ENCODE measurements at places on chromosomes 6 and 20.

DNA sequence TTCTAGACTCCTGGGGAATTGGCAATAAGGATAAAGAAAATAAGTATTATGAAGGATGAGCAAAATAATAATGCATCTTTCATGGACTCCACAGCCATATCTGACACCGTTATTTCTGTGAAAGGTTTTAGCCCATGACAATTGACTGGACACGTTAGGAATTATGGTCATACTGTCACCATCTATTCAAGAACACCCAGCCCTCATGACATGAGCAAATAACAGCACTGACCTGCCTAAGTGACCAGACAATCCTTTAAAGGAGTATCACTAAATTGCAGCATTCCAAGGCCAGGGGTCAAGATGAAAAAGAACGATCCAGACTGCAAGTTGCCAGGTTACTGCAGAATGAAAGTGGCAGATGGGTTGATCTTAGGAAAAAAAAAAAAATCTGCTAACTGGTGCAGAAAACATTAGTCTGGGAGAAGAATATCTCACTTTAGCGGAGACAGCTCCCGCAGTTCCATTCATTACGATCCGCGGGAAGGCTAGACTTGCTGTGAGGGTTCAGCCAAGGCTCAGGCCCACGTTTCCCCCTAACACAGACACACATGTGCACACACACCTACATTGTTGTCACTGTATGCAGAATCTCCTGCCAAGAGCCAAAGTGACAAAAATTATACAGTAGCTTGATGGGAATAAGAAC, 237.7 kb upstream of the AGPAT4 start:
- no peak for DNase-seq

DNA sequence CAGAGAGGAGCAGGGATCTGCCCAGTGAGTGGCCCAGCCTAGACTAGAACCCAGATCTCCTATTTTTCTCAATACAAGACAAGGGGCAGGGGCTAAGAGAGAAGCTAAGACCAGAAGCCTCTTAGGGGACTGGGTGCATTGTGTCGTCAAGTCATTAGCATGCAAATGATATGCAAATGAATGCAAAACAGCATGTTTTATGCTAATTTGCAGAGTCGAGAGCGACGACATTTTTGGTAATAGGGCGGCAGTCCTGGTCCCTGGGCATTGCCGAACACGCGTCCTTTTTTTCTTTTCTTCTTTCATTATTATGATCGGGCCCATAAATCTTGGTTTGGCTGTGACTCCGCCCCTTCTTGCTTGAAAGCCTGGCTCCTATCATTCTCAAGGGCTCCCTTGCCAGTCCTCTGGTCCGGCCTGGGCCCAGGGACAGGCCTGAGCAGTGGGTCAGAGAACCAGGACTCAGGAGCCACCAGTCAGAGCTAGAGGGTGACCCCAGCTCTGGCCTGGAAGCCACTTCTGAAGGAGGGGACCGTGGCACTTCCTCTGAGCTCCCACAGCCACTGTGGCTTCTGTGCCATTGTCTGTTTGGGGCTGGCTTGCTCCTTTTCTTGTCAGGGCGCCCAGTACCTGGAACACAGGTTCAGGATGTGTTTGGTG, 32.0 kb upstream of the SCRT2 start:
- no peak for DNase-seq

GRCh38 chr6:122491919-122492555, 20.4 kb upstream of the SERINC1 start:
- DNase-seq, result peak; percentile 64

- no peak for DNase-seq
Observed at GRCh38 chr6:148770408-148771211, 23.8 kb downstream of the UST start.

DNA sequence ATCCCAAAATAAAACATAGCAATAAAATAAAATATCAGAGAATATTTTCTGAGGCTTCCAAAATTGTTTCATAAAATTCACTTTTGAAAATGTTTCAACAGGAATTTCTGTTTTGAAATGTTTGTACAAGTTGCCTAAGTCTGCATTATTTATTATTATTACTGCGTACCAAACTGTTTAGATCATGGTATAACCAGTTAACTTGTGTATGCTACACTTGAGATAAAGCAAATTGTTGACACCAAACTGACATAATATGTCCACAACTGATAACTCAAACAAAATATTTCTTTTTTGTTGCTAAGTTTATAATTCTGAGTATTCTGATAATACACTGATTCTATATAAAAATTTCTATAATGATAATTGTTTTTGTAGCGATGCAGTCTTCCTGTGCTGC, 531.8 kb upstream of the EYS start:
- peak; percentile 1 for DNase-seq

DNA sequence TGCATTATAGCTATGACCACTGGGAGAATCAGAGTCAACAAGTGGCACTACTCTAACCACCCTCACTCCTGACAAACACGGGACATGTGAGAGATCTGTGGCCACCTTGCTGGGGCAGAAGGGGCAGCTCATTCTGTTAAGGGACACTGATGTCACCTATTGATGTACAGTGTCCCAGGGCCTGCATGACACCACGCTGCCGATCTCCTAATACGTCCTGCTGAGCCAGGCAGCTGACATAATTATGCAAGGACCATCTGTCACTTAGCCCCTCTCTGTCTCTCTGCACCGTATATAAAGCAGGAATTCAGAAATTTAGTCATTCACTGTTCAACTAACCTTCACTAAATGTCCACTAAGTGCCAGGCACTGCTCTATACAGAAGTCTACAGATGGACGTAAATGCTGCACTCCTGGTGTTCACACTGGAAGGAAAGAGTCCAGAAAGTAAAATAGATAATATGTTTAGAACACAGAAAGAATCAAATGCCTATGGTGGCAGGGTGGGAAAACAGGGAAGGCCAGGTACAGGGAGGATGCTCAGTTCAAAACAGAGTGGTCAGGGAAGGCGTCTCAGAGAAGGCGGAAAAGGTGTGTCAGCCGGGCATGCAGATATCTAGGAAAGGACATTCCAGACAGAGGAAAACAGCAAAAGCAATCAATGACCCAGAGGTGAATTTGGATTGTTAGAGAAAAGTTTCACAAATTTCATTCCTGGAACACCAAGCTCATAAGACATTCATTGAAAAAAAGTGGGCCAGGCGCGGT, 173.8 kb downstream of the ZNF217 start:
- DNase-seq, result no peak

DNA sequence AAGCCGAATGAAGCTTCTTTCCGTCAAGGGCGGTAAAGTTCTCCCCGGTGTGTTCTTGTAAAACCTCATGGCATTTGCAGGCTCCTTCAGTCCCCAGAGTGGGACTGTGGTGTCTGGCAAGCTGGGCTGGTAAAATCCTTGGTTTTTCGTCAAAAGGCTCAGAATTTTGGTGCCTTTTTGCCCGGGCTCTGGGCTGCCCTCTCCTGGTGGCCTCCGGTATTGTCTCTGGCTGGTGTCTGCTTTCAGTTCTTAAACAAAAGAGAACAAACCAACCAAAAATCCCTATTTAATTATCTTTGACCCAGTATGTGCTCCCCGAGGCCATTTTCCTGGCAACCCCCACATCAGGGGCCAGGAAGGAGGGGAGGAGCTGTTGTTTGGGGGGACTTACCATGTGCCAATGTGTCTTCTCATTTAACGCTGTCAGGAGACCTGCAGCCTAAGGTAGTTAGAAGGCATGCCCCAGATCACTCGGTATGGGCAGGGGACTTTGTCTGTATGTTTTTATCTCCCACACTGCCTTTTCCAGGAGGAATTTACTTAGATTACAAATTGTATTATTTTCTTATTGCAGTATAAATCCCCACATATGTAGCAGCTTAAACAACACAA, 11.1 kb downstream of the CDH4 start:
- peak; percentile 23 for DNase-seq

GRCh38 chr6:40810171-40810570, 223.0 kb upstream of the LRFN2 start:
- no peak for DNase-seq

- DNase-seq, result no peak
Observed at GRCh38 chr6:147765541-147765940, 257.1 kb downstream of the SAMD5 start.

- DNase-seq, result no peak
Observed at GRCh38 chr6:146041282-146041681, 12.4 kb downstream of the GRM1 start.

DNA sequence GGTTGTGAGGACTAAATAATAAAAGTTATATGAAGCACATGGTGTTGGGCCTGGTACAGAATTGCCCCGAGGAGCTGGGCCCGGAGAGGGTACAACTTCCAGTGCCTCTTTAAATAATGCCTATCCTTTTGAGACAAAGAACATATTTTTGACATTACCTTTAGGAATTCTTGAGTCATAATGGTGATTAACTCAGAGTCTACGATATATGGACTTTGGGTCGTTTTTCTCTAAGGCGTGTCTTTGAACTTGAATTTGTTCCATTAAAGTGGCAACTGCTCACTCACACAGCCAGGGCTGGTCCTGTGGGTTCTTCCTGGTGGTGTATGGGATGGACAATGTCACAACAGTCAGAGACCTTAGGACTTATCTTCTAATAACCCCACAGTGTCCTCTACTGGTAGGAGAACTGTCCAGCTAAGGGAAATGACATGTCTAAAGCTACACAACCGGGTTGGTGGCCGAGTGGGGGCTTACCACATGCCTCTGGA, 106.5 kb downstream of the CDC5L start:
- DNase-seq, result peak; percentile 90

GRCh38 chr6:156807028-156807427, 29.9 kb downstream of the ARID1B start:
- no peak for DNase-seq

GRCh38 chr6:111748231-111748647, 125.0 kb downstream of the FYN start:
- no peak for DNase-seq

DNA sequence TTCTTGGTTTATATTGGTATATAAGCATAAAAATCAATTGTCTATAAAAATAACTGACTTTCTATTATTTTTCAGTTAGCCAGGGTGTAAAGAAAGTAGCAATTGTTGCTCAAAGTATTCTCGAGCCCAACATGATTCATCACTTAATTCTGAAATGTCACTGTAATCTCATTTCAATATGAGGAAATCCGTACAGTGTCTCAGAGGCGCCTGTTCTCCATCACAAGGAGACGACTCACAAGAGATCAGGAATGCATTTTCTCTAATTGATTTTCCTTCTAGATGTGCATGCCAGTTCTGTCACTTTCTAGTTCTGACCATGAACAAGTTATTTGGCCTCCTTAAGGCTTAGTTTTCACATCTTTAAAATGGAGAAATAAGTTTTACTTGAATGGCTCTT, 753.1 kb downstream of the MAFB start:
- peak; percentile 61 for DNase-seq

DNA sequence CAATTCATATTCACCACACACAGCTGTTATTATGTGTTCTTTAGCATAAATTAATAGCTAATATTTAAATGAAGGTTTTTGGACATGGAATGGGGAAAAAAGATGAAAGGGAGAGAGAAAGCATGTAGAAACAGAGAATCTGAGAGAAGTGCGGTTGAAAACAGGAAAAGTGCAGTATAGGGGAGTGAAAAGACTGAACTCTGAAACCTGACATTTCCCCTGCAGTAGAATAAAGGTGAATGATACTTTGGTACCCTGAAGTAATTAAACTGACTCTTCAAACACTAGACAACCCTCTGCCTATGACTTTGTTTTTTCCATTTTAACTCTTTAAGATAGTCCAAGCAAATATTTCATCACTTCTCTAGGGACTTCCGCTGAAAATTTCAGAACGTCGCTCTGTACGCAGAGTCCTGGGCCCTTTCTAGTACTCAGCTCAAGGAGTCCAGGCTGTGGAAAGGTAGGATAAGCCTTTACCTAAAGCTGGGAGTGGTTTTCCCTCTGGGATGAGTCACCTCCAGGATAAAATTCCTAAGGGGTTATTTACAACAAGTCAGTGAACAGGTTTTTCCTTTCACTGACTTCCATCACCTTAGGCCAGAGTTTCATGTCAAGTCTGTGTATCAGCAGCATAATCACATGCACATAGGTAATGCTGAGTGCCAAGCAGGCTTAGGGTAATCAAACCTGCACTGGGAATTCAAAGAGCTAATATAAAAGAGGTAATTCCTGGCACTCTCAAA, 614.5 kb downstream of the PKHD1 start:
- no peak for DNase-seq

GRCh38 chr6:28153546-28153945, 11.9 kb downstream of the ZKSCAN8 start:
- DNase-seq, result no peak

DNA sequence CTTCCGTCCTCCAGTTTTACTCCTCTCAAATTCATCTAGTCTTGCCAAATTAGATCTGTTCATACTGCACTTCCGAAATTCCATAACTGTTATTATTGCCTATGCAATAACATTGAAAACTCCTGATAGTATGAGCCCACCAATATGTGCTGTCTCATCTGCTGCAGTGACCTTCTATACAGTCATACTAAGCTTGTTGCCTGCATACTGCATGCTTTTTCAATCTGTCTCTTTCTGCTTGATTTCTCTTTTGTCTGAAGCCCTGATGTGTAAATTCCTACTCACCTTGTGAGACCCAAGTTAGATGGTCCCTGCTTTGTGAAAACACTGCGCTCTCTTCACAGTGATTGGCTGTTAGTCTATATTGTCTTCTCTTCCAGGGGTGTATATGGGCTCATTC, 1.1 kb downstream of the TBP start:
- DNase-seq, result no peak

DNA sequence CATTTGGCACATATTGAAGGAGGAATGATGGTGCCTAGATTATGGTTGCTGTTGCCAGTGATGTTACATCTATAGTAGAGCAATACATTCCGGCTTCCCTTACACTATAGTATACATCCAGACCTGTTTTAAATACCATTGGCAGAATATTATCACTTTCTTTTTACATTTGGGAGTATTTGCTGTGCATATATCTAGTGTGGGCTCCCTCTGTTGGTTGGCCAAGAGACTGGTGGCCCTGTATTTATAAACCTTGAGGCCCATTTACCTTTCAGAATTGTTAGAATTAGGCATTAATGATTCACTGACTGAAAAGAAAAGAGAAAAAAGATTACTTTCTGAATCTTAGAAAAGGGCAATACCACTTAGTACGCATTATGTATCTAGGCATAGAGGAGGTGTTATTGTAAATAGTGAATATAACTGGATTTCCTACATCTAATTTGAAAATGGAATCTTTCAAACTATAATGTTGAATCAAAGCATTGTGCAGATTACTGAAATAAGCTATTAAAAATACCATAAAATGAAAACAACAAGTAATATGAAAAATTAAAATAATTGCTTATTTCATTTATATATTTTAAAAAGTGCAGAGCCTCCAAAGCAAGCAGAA, 628.8 kb upstream of the MAN1A1 start:
- DNase-seq, result peak; percentile 19

DNA sequence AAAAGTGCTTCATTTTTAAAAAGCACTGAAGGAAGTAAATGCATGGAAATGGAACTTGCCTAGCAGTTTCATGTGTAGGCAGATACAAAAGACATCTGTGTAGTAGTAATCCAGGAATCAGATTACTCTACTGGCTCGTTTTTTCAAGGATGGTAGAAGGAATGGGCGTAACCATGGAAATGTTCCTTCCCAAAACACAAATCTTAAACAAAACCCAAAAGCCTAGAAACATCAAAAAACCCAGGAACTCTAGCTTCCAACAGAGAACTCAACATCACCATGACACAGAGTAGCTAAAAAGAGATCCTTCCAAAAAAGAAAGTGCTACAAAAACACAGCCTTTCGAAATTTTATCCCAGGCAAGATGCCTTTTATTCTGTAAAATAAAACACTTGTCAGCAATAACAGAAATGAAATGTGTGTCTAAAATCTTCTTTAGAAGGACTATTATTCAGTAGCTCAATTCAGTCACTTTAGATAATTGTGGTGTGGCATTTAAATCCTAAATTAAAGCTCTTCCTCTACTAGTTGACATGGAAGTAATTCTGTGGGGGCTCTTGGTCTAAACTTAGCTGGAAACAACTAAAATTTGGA, 81.7 kb downstream of the FAM217A start:
- peak; percentile 50 for DNase-seq

- DNase-seq, result peak; percentile 55
Observed at GRCh38 chr20:15900443-15900842, 672.8 kb downstream of the KIF16B start.
